ENCODE measurements at places on chromosomes 2 and 18. TPM values are rescaled to one million over a fixed set of nuclear protein-coding genes. Genes with fewer than 3 reads are reported as not detected.

The PELI1 gene
- 22.6 TPM for total RNA-seq

The ARL6IP6 gene
- total RNA-seq, result 37.0 TPM

The SLC4A3 gene
- not detected for total RNA-seq

The NEDD4L gene
- 4.4 TPM for total RNA-seq

The FTCDNL1 gene
- 2.0 TPM for total RNA-seq

The GAREM2 gene
- total RNA-seq, result 4.9 TPM

The DNAJC27 gene
- 9.6 TPM for total RNA-seq

The TUBA3D gene
- total RNA-seq, result not detected

The UGT1A1 gene
- not detected for total RNA-seq

The TTC32 gene
- total RNA-seq, result 41.2 TPM

The C2orf15 gene
- 2.3 TPM for total RNA-seq

The IL1RL1 gene
- total RNA-seq, result not detected

The DOK6 gene
- total RNA-seq, result not detected

The ARHGAP15 gene
- 141 TPM for total RNA-seq

The MAP3K19 gene
- total RNA-seq, result not detected
